Occipital lobe (tissue), 3 donors: ENCODE measurements at places on chromosomes 6 and 20.
A peak's percentile ranks its signal among the peaks of the same experiment; 100 is the strongest.

DNA sequence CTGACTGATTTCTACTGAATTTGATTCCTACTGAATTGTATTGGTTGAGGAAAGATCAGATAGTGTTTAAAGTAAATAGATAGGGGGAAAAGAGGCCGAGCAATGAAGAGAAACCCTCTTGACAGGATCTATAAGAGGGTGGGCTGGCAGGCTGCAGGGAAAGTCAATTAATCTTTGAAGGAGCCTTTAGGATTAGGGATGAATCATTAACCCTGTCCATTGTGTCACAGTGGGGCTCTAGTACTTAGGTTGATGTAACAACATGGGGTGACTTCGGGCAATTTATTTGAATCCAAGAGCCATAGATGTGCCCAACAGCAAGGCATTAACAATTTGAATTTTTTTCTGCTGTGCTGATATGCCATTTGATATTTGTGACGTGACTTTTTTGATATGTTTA is 7.5 kb downstream of the RFX6 start:
- no peak for DNase-seq

GRCh38 chr6:4740032-4740431 is 36.2 kb upstream of the CDYL start:
- DNase-seq = no peak

- no peak for DNase-seq
Measured at GRCh38 chr6:56101141-56101553, 146.2 kb downstream of the COL21A1 start.

GRCh38 chr6:95578106-95578410 is 723 bp downstream of the MANEA start:
- no peak for DNase-seq

GRCh38 chr6:22448291-22448711 is 121.1 kb upstream of the HDGFL1 start:
- no peak for DNase-seq

- no peak for DNase-seq
Measured at GRCh38 chr6:111900735-111901134, 27.5 kb upstream of the FYN start.

- no peak for DNase-seq
Measured at GRCh38 chr6:135390458-135390857, 107.1 kb downstream of the AHI1 start.

- no peak for DNase-seq
Measured at GRCh38 chr6:97111243-97111642, 171.8 kb downstream of the MMS22L start.

GRCh38 chr6:137692806-137693205 is 174.3 kb upstream of the TNFAIP3 start:
- no peak for DNase-seq

DNA sequence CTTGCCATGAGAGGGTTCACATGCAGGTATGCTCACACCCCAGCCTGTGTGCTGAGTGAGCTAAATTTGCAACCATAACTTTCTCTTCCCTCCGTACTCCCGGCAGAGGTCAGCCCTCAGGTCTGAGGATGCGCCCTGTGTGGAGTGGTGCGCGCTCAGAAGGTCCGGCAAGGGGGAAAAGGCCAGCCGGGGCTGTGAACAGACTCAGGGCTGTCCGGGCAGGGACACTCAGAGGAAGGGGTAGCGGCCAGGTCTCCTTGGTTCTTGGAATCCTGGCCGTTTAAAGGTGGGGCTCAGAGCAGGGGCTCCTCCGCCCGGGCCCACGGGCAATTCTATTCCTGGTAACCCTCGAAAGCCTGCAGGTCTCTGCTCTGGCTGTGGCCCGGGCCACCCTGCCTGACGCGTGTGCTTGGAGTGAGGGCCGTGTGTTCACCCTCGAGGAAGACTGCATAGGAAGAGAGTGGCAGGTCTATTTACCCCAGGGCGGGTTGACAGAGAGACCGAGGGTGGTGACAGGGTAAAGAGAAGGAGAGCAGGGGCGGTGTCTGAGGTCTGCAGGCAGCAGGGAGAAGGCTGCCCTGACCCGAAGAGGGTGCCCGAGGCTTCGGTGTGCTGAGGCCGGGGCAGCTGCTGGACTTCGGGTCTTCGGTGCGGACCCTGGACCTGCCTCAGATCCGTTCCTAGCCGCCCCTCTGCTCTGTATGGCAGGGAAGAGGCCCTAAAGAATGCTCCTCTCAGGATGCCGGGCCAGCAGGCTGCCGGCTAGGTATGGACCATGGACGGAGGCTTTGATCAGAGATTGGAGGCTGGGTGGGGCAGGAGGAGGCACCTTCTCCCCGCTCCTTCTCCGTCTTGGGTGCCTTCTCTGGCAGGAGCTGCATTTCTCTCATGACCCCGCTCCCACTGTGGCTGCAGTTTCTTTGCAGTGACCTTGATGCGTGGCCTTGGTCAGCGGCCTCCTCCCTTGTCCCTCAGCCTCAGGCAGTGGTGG is 131.1 kb upstream of the ARMC2 start:
- no peak for DNase-seq

- no peak for DNase-seq
Measured at GRCh38 chr6:167474725-167475124, 149.8 kb downstream of the TTLL2 start.

DNA sequence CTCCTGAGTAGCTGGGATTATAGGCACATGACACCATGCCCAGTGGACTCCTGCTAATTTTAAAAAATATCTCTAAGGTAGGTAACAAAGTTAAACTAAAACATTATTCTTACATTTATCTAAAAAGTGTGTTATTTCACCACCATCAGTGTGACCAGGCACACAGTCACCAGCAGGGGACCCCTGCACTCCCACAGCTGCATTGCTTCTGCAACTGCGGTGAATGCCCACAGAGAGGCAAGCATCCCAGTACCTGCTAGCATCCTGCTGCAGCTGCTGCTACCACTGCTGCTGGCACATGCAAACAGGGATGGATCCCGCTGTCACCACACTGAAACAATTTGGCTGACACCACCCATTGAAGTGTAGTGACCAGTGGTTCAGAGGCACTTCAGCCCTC is 21.9 kb upstream of the EPB41L2 start:
- no peak for DNase-seq

GRCh38 chr6:165615636-165616035 is 47.4 kb downstream of the PDE10A start:
- DNase-seq = no peak

GRCh38 chr6:42045538-42046460 is 4.5 kb upstream of the TAF8 start:
- peak; percentile 30 for DNase-seq

- no peak for DNase-seq
Measured at GRCh38 chr6:112178846-112179245, 75.5 kb downstream of the LAMA4 start.

DNA sequence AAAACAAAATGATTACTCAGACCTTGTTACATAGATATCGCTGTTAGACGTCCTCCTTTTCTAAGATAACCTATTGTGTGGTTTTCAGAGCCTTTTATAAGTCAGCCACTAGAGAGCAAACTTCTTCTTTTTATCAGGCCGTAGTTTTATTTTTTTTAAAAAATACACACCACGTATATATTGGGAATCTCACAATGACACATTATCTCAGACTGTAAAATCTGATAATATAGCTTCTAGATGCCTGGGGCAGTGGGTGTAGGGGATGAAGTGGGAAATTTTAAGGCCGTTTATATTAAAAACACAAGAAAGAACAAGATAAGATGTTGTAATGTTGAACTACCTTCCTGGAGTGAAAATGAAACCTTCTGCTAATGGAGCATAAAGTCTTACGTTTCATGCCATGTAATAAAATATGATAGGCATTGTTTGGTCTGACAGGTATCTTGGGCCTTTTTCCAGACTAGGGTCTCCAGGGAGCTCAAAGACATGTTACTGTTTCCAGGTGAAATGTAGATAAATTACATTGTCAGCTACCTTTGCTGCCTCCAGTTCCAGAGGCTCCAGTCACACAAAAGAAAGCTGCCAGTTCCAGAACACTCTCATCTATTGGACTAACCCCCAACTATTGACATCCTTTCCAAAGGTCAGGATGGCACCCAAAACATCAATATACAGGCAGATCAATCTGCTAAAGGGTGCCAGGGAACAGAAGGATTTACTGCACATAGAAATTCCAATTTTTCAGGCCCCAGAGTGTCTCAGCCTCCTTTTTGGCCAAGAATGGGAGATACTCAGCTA is 130.2 kb upstream of the AKIRIN2 start:
- no peak for DNase-seq

DNA sequence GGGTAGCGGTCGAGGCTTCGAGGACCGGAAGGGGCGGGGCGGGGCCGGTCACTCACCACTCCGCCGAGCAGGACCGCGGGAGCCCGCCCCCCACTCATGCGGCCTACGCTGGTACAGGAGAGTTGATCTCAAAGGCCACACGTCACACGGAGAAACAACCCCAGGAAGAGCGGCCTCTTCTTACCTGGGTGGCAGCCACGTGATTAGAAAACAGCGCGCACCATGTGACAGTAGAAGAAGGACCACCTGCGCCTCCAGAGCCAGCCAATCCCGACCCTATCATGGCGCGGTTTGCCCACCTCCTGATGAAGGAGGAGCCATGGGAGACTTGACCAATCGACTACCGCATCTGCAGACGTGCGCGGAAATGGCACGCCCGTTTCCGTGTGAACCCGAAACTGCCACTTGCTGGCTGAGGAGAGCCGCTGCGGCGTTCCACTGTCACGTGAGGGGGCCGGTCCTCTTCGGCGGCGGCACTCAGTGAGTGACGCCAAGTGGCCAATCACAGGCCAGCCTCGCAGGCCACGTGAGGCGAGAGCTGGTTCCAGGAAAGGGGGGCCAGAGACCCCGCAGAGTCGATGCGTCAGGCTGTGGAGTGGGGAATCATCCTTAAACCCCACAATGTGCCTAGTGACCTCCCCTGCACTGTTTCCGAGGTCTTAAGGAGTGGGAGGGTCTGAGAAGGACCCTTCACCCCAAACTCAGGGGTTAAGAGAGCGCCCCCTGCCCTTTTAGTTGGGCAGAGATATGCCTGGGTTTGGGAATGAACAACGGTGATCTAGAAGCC is at the start of gene CUTA:
Gene CUTA, minus strand, starts transcription at position 205 of the 787 bp plus-strand sequence. Its CDS starts 107 bp downstream, at position 98.
- peak; percentile 99 for DNase-seq

- DNase-seq = no peak
Measured at GRCh38 chr6:8420031-8420588, 15.2 kb downstream of the SLC35B3 start.

GRCh38 chr20:10863337-10864060 is 189.7 kb upstream of the JAG1 start:
- DNase-seq = no peak

DNA sequence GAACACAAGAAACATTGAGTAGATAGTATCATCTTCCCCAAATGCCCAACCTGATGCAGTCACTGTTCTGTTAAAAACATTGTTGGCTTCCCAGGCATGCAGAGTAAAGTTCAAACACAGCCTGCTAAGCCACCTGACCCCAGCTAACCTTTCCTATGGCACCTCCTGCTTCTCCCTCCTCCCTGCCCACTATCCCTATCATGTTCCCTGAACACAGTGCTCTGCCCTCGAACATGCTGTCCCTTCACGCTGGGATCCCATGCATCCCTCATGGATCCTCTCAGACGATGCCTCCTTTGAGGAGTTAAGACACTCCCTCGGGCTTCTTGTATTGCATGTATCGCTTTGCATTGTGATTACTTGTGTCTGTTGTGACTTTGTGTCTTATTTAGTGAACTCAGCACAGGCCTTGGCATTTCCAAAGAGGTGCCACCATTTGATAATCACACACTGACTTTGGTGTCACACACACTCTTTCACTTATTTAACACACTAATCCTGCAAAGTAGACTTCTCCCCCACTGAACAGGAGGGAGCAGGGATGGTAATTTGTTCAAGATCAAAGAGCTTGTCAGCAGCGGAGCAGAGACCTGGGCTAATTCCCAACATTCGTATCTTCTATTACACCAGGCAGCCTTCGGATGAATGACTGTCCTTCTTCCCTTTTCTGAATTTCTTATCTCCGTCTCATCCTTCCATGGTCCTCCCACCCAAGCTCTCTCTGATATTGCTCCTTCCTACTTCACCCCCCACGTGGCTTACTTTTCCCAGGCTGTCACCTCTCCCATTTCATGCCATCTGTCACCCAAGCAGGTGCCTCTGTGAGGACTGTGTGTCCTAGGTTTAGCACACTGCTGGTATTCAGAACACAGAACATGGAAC is 28.3 kb upstream of the SMIM29 start:
- DNase-seq = no peak

- peak; percentile 23 for DNase-seq
Measured at GRCh38 chr6:138970856-138971425, 17.1 kb downstream of the REPS1 start.

- no peak for DNase-seq
Measured at GRCh38 chr6:70763754-70764510, 96.2 kb downstream of the SMAP1 start.

DNA sequence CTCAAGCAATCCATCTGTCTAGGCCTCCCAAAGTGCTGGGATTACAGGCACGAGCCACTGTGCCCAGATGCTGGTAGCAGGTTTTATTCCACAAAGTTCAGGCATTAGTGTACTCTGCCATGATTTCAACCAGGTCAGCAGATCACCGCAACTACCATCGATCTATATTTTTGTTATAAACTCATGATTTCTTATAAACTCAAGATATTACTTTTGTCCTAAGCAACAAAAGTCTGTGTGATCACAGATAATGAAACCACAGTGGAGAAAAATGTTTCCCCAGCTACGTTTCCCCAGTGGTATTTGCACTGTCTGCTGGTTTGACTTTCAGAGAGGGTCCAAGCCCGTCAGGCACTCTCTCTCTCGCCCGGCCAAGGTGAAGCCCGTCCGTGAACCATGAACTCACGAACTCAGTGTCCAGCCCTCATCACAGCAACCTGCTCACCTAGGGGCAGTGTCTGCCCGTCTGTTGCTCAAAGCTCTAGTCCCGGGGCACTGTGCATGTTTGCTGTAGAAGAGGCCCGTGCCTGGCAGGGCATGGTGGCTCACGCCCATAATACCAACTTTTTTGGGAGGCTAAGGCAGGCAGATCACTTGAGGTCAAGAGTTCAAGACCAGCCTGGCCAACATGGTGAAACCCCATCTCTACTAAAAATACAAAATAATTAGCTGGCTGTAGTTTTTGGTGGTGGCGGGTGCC is 7.0 kb downstream of the SLC4A11 start:
- no peak for DNase-seq

DNA sequence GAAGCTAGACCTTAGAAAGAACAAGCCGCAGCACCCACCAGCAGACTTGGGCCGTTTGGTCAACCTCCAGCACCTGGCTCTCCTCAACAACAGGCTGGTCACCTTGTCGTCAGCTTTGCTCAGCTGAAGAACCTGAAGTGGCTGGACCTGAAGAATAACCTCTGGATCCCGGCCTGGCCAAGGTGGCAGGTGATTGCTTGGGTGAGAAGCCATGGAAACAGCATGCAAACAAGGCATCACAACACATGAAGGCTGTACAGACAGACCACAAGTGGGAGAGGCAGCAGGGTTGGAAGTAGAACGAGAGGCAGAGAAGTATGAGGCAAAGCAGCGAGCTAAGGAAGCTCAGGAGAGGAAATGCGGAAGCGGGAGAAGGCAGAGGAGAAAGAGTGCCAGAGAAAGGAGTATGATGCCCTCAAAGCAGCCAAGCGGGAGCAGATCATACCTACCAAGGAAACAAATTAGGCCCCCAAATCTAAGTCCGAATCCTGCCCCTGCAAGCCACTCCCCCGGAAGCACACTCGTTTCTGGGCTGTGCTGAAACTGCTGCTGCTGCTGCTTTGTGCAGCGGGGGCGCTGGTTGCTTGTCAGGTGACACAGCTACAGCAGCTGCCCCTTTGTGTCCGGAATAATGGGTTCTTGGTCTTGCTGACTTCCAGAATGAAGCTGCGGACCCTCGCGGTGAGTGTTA is 121.6 kb upstream of the LGSN start:
- no peak for DNase-seq

GRCh38 chr6:7247828-7248227 is 65.2 kb downstream of the SSR1 start:
- no peak for DNase-seq

- DNase-seq = no peak
Measured at GRCh38 chr20:17992224-17992637, 23.4 kb downstream of the MGME1 start.
